ENCODE measurements at places on chromosomes 16 and 17.

DNA sequence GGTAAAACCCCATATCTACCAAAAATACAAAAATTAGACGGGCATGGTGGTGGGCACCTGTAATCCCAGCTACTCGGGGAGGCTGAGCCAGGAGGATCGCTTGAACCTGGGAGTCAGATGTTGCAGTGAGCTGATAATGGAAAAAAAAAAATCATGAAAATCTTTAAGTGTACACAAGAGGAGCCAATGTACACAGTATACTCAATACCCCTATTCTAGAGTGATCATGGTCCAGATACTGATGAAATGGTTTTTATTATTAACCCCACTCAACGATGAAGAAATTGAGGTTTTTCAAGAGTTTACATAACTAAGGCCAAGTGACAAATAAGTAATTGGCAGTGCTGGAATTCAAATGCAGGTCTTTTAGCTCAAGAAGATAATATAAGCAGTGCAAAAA, 11.5 kb downstream of the HSD17B2 start:
- DNase-seq: no peak

DNA sequence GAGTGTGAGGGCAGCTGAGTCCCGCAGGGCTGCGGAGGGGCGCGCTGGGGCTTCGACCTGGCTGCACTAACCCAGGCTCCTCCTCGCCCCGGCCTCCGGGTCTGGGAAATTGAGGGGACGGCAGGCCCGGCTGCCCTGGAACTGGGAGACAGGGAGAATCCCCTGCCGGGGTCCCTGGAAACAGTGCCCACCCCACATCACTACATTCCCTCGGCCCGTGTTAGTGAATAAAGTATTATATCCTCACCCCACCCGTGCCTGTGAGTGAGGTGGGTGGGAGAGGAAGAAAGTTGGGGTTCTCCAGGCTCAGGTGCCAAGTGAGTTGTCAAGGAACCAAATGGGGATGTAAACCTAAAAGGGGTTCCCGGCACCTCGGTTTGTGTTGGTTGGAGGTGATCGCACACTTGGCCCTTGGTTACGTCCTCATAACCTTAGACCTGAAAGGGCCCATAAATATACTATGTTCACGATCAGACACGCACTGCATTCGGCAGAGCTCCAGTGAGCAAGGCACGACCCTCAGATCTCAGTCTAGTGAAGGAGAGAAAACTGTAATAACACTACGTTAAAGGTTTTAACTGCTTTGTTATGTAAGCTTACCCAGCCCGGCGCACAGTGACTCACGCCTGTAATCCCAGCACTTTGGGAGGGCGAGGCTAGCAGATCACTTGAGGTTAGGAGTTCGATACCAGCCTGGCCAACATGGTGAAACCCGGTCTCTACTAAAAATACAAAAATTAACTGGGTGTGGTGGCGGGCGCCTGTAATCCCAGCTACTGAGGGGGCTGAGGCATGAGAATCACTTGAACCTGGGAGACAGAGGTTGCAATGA, 11.2 kb downstream of the ZNF771 start:
- no peak for DNase-seq

DNA sequence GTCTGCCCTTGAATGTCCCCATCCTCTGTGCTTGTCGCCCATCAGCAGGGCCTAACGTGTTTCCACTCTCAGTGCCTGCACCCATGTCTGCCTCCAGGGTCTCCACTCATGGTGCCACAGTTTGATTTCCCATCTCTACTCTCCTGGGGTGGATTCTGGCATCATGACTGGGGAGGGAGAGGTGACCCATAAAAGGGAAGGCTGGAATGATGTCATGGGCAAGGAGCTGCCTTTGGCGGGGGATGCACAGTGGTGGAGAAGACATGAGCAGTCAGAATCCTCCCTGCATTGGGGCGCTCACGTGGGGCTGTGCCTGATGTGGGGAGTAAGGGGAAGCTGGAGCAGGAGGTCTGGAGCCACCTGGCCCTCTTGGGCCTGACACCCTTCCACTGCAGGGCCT, 100.9 kb downstream of the USP22 start:
- no peak for DNase-seq

GRCh38 chr16:8194794-8195193, 395.5 kb downstream of the TMEM114 start:
- no peak for DNase-seq

GRCh38 chr16:64391063-64391600, 730.7 kb downstream of the CDH11 start:
- no peak for DNase-seq

- DNase-seq: peak; percentile 73
These were observed at the start of gene ICAM2 for GRCh38 chr17:64020056-64020766. Gene ICAM2 (minus strand): TSS chr17:64020633. CDS start chr17:64006691, 13,942 bp downstream.

GRCh38 chr17:15398291-15398690, 56.9 kb upstream of the TEKT3 start:
- DNase-seq: no peak

DNA sequence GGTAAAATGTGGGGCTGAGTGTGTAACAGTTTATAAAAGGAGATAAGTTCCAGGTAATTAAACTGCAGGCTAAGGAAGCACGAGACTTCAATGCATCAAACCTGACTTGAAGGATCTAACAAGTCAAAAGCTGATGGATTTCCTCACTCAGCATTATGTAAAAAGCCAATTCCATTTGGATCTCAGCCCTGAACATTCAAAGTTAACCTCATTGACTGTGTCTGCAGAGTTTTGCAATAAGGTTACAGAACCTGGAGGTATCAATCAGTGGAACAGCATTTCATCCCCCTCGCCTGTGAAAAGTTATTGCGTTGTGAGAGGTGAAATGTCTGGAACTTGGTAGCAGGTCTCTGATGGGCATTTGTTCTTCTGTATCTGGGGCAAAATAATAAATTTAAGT, 317.8 kb downstream of the GRIN2A start:
- DNase-seq: no peak

DNA sequence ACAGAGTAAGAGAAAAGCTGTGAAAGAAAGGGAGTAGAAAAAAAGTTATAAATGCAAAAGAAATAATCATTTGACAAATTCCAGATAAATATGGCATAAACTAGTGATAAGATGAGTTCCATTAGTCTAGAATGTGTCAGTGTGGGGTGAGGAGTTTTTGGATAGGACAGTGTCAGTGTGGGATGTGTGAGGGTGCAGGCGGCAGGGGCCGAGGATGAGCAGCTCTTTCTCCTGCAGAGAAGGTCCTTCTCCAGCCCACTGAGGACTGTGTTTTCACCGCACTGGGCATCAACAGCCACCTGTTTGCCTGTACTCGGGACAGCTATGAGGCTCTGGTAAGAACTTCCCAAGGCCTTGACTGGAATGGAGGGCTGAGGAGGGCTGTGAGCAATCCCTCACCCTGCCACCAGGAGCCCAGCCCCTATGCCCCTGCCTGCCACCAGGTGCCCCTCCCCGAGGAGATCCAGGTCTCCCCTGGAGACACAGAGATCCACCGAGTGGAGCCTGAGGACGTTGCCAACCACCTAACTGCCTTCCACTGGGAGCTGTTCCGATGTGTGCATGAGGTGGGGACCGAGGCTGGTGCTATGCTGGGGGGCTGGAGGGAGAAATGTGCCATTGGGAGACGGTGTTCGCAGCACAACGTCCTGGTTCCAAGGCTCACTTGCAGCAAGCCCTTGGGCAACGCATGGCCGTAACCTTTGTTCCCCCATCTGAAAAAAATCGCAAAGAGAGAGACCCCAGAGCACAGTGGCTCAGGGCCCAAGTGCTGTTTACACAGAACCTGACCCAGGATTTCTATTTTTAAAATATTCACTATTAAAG, 13.1 kb downstream of the RAPGEFL1 start:
- DNase-seq: peak; percentile 22

- DNase-seq: no peak
These were observed 71.0 kb upstream of the ATF7IP2 start for GRCh38 chr16:10314811-10315210.

- DNase-seq: no peak
These were observed 2.4 kb downstream of the RUNDC3A start for GRCh38 chr17:44310609-44311376.

DNA sequence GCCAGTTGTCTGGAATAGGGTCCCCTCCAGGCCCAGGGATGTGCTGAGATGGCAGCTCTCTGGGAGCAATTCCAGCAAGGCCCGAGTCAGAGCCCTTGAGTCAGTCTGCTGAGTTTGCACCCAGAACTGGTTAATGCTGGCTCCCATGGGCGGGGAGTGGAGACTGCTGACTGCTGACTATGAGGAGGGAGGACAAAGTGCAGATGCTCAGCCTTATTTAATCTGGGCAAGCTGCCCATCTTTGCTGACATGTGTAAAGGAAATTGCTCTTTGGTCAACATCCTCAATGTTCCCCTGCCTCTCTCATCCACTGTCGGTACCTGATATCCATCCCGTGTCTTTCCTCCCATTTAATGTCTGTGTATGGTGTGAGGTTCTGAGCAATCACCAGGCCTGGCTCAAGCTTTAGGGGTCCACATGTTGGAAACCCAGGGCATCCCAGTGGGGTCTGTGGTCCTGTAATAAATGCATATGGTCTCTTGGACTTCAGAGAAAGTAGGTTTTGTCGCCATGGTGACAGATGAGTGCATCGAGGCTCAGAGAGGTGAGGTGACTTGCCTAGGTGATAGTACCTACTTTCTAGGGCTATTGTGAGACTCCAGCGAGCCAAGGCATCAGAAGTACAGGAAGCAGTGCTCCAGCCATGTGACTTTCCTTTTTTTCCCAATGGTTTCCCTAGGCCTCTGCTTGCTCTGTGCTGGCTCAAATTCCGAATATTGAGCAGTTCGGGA, 20.0 kb upstream of the RNF135 start:
- DNase-seq: no peak

DNA sequence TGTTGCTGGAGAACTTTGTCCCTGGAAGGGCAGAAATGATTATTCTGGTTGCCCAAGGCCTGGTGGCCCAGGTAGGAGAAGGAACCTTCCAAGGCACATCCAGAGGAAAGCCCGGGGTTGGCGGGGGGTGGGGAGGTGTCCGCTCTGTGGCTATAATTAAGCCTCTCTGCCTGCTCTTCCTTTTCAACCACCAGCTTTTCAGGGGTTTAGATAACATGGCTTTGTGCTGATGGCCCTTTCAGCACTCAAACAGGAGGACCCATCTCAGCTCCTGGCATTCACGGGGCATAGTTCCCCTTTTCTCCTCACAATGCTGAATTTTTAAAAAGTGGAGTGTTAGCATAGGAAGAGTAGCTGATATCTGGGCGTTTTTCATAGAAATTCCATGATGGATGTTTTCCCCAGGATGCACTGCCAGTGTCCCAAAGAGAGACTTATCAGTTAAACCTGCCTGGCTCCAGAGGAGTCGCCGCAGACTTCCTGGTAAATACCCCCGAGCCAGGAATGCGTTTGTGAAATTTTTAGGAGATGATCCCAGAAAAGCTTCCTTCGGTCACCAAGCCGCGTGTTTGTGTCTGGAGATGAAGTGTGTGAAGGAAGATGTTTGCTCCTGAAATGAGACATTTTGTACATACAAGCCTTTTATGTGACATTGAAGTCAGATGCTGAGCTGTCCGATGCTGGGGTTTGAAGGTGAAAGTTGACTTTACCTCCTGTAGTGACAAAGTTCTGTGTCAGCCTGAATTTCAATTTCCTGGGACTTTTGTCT, 188.5 kb downstream of the MSI2 start:
- DNase-seq: no peak

GRCh38 chr16:6897876-6898485, 434.7 kb upstream of the RBFOX1 start:
- no peak for DNase-seq

- DNase-seq: no peak
These were observed 236.1 kb upstream of the CDH5 start for GRCh38 chr16:66130296-66130905.

GRCh38 chr17:8056976-8057625, 18.2 kb downstream of the ALOX15B start:
- no peak for DNase-seq

DNA sequence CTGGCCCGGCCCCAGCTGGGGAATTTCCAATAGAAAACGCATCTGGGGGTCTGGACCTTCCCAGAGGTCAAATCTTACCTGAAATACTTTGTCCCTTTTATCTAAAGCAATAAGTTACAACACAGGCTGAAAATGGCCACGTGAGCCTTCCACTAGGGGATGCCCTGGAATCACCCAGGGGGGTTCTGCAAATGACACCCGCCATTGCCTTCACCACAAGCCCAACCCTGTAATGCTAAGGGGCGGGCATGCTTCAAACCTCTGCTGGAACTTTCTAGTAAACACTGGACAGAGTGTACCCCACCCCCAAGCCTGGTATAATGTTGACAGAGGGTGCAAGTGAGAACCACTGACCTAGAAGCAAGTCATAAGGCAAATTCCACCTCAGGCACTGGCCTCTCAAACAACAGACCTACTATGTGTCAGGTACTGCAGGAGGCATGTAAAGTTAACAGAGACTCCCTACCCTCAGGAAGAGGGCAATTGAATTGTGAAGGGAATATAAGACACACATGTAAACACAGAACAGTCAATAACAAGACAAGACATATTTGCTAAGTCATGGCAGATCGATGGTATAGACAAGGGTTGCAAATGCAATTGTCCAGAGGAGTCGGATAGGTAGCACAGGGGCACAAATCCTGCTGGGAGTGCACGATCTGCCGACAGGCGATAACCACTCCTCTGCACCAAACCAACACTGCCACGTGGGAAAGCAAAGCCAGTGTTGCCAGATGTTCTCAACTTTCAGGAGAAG, 59.0 kb downstream of the ARHGAP17 start:
- DNase-seq: no peak

DNA sequence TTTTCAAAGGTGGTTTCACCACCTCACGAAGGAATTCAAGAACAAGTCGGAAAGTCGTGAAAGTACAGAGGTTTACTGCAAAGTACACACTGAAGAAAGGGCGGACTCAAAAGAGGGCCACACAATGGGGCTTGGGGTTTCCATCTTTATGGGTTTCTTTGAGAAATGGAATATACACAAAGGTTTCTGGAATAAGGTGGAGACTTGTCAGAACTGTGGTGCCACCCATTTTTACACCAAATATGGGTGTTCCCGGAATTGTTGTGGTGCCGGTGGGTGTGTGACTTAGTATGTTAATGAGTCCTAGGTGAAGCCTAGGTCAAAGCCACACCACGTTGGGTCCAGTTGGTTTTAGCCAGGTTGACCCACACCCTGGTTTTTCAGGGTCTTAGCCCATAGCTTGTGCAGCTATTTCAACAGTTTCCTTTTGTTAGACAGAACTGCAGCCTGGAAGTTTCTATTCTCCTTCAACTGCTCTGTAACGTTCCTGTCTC, 567 bp upstream of the GCSH start:
- DNase-seq: no peak

GRCh38 chr17:50394711-50395110, 2.6 kb downstream of the LRRC59 start:
- no peak for DNase-seq

GRCh38 chr16:24015923-24016322, 180.1 kb downstream of the PRKCB start:
- no peak for DNase-seq

Data from activated CD4-positive, alpha-beta T cell treated with anti-CD3 and anti-CD28 coated beads for 24 hours (primary cell).